ENCODE measurements at places on chromosomes 11 and 22.

GRCh38 chr11:65547446-65548125 lies 10.6 kb downstream of the LTBP3 start:
- DNase-seq: no peak

- DNase-seq: no peak
Measured at GRCh38 chr11:130825561-130825960, 90.7 kb downstream of the SNX19 start.

DNA sequence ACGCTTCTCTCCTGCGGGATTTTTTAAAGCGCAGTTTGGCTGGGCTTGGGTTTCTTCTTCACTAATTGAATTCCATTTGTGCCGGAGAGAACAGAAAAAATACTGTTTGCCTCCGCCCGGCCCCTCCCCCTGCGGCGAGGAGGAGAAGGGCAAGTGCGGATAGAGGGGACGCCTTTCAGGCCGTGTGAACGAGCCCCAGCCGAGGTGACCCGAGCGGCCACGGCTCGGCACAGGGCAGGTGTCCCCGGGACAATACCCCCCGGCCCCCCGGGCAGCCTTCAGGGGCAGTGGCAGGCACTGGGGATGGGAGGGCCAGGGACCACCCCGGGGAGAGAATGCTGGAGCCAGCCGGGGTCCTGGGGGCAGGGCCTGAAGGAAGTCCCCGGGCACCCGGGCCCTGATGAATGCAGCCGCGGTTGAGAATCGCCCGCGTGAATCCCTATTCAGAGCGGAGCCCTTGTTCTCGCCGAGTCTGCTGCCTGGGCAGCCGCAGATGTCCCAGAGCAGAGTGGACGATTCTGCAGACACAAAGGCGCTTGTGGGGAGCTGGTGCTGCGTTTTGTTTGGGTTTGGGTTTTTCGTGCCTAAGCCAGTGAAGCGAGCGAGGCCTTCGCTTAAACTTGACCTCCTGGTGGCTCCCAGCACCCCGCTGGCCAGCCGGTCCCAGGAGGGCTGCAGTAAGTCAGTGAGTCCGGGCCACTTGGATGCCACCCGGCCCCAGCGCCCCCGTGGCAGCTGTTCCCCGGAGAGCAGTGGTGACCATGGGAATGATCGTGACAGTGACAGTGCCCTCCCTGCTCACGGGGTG lies 96.0 kb downstream of the WNT7B start:
- DNase-seq: no peak

GRCh38 chr11:96063053-96063452 lies 139.1 kb upstream of the MTMR2 start:
- no peak for DNase-seq

DNA sequence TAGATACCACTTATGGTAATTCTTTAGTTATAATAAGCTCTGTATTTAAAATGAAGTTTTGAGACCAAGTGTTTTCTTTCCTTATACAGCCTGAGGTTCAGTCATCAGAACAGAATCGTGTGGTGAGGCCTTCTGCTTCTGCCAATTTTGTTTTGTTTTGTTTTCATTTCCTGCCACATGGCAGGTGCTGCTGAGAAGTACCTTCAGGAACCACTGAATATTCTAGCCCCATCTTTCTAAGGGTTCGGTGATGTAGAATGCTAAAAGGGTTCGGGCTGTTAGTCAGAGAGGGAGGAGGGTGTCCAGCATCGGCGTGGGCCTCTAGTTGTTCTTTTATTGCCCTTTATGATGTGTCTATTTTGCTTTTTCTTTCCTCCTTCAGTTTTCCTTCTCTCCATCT lies 25.8 kb downstream of the TNRC6B start:
- no peak for DNase-seq

DNA sequence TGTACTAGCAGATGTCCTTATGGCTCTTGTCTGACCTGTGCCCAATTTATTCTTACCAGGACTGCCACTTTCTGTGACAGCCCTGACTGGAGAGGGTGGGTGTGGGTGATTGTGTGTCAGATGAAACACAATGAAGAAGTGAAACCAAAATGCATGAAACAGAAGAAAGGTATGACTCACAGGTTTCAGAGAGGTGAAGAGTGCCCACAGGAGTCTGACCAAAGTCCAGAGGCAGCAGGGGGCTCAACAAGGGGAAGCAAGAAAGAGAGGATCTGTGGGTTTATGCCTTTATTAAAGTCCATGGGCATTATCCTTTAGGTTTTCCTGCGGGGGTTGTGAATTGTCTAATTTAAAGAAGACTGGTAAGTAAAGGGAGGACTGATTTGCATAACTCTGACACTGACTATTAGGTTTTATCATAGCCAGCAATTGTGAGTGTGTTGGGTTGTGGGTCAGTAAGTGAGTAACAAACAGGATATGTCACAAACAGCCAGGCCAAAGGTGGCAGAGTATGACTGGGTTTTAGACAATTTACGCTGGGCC lies 3.9 kb upstream of the OR4C6 start:
- no peak for DNase-seq

GRCh38 chr11:95534809-95535208 lies 254.8 kb downstream of the FAM76B start:
- DNase-seq: no peak

DNA sequence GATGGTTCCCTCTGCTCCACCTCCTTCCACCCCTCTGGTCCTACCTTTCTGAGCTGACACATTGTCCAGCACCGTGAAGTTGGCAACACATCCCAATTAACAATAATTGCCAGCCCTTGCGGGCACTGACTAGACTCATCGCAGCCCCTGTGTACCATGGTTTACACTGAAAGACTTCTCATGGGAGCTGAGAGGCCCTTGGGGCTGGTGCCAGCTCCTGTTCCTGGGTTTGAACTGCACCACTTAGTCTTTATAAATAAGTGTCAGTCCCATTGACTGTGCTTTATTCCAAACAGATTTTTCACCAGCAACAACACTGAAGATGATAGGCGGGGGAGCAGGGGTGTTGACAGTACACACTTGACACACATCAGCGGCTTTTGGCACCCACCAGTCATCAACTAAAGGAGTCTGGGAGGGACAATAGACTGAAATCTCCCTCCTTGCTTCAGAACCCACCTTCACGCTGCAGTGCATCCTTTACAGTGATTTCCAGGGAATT lies 447.3 kb downstream of the NTM start:
- DNase-seq: no peak

GRCh38 chr11:9601037-9601875 lies 27.8 kb downstream of the WEE1 start:
- DNase-seq: no peak

- no peak for DNase-seq
Measured at GRCh38 chr11:9104580-9104979, 13.2 kb upstream of the SCUBE2 start.

DNA sequence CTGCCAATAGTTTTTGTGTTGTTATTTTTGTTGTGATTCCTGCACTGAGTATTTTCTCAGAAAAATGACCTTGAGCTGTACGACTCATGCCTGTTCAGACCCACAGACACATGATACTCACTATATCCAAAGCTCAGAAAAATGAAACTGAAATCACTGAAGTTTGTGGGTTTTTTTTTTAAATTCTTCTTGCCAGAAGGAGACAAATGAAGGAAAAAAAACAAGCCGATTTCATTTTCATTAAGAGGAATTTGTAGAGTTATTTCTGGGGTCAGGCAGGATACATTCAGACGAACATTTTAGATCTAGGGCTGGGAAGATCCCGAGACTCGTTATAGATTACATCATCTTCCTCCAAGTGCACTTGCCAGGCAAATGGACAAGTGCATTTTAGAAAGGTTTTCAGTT lies 60.4 kb downstream of the BMAL1 start:
- DNase-seq: peak; percentile 39

DNA sequence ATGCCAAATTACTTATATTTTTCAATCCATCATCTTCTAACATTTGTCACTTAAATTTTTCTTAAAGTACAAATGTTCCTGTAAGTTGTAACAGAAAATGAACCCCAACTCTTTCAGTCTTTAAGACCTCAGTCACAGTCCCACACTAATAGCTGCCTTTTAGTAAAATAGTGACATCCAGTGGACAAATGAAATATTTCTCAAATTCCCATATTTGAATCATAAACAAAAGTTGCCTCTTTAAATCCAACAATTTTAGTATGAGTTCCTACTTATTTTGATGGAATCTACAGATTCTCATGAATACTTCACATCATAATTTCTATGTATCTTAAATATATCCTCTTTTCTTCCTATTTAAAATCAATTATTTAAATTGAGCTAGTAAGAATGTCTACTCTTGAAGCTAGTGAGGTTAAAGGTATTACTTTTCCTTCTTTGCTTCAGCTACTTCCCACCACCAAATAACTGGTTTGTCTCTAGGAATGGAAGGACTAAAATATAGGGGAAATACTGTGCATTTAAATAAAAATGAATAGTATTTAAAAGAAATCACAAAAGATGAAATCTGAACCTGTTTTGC lies 9.2 kb downstream of the LIN7C start:
- peak; percentile 30 for DNase-seq

DNA sequence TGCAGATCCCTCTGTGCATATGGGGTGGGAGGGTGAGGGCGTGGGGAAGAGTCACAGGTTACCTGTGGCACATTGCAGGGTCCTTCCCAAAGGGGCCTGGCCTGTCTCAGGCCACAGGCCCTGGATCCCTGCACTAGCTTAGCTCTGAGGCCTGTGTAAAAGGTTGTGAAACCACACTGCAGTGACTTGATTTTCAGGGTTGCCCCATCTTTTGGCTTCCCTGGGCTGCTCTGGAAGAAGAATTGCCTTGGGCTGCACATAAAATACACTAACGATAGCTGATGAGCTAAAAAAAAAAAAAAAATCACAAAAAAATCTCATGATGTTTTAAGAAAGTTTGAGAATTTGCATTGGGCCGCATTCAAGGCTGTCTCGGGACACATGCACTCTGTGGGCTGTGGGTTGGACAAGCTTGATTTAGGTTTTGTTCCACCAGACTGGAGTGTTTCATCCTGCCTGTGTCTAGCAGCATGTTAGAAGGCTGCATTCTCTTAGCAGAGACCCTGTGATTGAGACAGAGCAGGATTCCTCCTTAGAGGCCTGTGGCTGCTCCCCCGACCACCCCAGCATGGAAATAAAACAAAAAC lies 35.9 kb upstream of the TREH start:
- no peak for DNase-seq
